CD4-positive, alpha-beta T cell treated with Interleukin-17A for 1 hour (primary cell): ENCODE measurements at places on chromosomes 1 and 21.

GRCh38 chr1:60791226-60791625, 291.1 kb upstream of the NFIA start:
- no peak for DNase-seq

DNA sequence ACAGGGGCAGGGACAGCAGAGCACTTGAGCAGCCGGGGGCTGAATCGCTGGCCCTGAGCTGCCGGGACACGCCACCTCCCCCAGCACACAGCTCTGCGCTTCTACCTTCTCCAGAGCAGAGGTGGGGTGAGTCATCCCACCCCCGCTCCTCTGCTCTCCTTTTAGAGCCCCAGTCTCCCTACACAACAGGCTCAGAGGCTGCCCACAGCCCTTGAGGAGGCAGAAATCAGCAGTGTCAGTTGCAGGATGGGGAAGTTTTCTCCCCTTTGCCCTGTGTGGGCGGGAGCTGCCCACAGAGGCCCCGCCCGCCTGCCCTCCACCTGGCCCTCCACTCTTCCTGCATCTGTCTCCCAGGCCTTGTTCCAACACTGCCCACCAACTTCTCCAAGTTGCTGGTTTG, 94.6 kb downstream of the STUM start:
- DNase-seq: peak; percentile 31

DNA sequence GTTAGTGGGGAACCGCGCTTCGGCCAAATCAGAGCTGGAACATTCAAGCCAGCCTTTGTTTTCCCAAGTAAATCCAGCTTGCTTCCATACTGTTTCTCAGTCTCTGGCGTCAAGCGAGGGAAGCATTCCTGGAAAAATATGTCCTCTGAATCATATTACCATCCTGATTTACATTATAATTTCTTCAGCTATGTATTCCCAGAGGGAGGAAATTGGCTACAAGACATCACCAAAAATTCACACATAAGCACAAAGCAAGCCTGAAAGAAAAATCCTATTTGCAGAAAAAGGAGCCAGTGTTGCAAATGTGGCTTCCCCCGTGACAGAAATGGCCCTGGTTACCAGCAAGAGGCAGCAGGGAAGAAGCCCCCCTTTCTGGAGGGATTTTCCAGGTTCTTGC, 233.3 kb downstream of the KCNJ6 start:
- no peak for DNase-seq

- DNase-seq: no peak
Observed at GRCh38 chr1:8197493-8198282, 120.2 kb upstream of the SLC45A1 start.

- DNase-seq: no peak
Observed at GRCh38 chr1:244019982-244020485, 31.0 kb upstream of the ZBTB18 start.

DNA sequence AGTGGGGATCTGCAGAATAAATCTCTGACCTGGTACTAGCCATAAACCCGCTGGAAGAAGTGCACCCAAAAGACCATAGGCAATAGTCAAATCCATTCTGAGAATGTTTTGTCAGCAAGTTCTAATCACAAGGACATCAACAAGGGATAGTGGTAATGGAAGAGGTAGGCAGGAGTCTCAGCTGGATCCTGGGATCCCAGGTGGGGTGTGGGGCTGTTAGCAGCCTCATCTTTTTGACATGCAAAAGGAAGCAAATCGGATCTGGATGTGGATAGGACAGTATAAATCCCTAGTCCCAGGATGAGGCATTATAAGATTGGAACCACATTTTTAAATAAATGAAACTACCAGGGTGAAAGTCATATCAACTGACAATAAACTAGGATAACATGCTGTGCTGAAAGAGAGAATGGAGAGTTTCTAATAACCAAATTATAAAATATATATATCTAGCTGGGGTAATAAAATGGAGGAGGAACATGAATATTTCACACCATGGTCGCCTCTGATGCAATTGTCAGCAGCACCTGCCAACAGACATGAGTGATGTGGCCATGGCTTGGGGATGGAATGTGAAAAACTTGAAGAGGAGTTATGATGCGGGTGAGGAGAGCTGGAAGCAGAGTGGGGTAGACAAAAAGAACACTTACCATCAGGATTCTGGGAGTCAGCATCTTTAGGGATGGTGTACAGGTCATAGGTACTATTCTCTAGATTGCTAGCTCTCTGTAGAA, 23.7 kb upstream of the PEX19 start:
- DNase-seq: no peak

DNA sequence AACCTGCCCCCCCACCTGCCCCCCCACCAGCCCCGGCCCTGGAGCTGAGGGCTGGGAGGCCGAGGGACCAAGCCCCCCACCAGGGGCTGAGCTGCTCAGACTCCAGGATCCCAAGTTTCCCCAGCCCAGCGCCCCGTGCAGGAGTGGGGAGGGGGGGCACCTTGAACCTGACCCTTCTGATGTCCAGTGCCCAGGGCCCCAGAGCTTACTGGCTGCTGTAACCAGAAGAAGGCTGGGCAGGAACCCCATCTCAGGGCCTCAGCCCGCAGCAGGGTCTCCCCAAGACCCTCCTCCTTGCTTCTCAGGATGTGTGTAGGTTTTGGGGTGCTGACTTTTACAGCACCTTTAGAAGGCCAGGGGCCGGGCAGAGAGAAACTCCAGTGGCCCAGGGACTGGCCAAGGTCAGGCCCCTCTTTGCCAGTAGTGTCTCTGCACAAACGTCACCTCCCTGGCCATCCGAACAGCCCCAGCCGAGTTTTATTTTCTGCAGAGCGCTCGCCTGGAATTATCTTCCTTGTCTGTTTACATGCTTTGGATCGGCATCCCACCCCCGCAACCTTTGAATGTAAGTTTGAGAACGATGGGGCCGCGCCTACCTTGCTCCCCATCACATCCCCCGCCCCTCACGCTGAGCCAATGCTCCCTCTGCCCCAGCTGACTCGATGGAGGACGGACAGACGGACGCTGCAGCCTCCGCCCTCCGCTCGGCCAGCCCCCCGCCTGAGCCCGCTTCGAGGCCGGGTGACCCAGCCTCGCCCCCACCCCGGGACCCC, 70.1 kb upstream of the CASZ1 start:
- no peak for DNase-seq

DNA sequence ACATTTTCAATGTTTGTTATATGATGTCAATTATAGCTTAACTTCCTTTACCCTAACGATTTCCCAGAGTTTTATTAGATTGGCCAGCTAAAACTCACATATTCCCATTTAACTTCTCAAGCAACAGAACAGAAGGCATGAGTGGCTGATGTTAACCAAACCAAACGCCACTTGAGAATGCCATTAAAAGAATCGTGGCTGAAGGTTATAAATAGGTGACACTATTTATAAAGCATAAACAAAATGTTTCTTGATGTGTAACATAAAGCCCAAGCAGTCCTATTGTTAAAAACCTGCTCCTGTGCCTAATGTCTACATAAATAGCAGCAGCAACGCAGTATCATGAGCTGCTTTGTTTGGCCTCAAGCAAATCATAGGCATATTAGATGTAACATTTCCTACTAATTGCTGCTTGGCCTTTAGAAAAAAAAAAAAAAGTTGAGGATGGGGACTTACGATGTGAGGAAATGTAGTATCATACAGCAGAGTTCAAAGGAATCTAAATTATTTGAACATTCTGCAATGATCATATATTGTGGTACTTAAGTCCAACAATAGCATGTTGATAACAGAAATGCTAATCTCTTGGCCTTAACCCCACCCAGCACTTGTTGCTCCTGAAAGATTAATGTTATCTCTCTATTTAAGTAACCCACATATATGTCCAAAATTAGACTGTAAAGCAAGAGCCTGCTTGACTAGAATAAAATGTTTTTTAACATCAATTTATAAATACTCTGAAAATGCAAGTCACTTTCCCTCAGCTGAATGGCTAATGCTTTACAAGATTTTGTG, 106.0 kb downstream of the ESRRG start:
- DNase-seq: no peak

GRCh38 chr21:22288885-22289499, 1290.8 kb downstream of the NCAM2 start:
- DNase-seq: no peak

GRCh38 chr1:12531179-12531499, 86.9 kb downstream of the DHRS3 start:
- DNase-seq: no peak

DNA sequence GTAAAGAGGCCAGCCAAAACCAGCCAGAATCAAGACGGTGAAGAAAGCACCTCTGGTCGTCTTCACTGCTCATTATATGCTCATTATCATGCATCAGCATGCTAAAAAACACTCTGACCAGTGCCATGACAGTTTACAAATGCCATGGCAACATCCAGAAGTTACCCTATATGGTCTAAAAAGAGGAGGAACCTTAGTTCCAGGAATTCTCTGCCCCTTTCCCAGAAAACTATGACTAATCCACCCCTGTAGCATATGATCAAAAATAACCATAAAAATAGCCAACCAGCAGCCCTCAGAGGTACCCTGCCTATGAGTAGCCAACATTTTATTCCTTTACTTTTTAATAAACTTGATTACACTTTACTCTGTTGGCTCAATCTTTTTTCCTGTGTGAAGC, 34.2 kb upstream of the PBX1 start:
- no peak for DNase-seq

DNA sequence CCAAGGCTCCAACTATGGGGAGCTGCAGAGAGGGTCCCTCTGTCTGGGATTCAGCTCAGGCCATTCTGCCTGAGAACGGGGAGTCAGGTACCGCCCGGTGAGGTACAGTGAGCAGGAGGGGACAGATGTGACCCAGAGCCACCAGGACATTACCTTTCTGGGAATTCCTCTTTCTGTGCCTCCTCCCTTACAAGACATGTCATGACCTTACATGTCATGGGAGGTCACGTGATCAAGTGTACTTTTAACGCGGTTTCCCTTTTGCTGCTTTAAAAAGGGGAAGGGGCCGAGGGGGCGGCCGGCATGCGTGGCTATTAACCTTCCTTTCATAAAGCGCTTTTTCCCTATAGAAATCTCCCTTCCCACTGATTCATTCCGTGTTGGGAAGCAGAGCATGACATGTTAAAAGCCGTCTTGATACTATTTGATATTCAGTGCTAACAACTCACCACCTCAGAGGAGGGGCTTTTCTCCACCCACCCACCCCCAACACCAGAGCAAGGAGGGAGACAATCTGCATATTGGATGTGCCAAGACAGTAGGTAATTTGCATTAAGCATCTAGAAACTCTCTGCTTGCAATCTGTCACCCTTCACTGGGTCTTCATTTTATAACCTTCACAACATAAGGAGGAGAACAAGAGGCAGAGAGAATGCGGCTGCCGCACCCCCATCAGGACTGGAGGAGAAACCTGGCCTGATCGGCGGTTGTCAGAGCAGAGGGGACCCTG, 113.6 kb upstream of the VAMP3 start:
- no peak for DNase-seq

- DNase-seq: no peak
Observed at GRCh38 chr1:206490771-206491405, 16.4 kb upstream of the RASSF5 start.

DNA sequence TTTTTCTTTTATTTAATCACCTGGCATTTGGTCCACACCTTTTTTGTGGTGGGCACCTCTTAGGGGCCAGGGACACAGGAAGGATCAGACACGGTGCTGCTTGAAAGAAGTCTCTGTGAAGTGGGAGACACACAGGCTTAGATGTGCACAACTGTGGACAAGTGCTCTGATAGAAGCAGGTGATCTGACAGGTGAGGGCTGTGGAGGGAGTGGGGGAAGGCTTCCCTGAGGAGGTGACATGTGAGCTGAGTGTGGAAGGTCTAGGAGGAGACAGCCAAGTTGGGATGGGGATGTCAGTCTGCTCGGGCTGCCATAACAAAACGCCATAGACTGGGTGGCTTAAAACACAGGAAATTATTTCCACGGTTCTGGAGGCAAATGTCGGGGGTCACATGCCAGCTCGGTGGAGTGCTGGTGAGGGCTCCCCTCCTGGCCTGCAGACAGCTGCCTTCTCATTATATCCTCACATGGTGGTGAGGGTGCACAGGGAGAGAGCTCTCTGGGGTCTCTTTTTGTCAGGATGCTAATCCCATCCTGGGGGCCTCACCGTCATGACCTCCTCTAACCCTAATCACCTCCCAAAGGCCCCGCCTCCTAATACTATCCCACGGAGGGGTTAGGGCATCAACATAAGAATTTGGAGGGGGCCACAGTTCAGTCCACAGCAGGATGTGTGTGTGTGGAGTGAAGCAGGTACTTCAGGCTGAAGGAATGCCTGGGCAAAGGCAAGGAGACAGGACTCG, 5.2 kb upstream of the KIAA1614 start:
- no peak for DNase-seq

DNA sequence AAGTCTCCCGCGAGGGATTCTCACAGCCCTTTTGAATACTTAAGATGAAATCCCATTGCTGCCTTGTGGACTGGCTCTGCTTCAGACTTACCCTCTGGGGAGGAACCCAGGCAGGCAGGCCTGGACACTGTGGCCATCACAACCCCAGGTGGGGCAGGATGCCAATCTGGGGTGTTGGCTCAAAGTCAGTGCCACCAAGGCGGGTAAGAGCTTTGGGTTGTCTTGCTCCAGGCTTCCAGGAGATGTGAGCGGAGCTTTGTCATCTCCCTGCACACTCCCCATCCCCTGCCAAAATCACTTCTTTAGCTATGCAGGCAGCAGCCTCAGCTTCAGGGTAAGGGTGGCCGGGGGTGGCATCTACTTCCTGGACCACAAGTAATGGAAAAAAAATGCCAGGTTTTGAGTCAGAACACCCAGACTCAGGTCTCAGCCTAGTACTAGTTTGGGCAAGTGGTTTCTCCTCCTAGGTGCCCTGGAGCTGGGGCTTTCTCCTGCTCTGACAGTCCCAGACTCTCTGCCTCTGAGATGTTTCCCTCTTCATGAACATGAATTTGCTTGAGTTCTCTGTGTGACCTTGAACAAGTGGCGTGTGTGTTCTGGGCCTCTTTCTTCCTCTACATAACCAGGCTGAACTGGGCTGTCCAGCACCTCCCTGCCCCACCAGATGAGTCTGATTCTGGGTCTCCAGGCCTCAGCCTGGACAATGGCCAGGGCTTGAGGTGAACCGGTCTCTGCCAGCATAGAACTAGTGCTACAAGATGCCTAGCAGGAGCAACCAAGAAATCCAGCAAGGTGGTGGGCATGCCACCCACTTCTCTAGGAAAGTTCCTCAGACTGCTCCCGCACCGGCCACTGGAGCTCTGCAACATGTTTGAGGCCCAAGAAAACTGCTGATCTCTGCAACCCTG, 65.4 kb downstream of the VWA5B1 start:
- DNase-seq: no peak

DNA sequence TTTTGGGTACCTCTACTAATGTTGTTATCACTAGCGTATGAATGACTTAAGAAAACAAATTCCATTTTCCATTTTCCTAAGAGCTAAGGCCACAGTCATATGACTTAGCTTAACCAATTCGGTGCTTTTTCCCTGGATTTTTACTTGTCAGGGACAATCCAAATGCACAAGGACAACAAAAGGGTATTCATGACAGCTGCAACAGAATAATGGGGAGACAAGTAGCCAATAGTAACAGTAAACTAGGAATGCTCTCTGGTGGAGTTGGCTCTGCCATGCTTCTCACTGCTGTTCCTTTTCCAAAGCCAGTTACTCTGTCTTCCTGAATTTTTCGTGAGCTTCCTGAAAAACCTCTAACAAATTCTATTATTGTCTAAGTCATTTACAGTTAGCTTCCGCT, 52.9 kb downstream of the LRRIQ3 start:
- DNase-seq: no peak
